NCI-H1105 (cell line): ENCODE measurements at places on chromosomes 7 and 10.

- DNase-seq = no peak
Observed at GRCh38 chr7:142798451-142799436, 28.0 kb downstream of the PRSS2 start.

- DNase-seq = no peak
Observed at GRCh38 chr10:63416376-63416775, 49.4 kb downstream of the JMJD1C start.

DNA sequence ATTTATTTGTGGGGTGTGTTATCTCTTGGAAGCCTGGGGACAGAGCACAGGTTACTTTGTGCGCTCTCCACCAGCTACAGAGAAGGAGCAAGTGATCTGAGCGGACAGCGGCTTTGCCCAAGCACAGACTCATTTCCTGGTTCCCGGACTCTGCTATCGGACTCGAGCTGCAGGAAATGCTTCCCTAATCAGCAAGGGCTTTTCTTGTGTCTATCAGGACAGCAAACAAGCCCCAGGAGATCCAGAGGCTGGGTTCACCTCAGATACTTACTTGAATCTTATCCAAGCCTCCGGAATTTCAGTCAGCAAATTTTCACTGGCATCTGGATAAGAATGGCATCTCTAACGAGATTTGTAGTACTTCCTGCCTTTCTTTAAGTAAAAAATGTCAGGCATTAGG is 27.8 kb downstream of the MRC1 start:
- no peak for DNase-seq

DNA sequence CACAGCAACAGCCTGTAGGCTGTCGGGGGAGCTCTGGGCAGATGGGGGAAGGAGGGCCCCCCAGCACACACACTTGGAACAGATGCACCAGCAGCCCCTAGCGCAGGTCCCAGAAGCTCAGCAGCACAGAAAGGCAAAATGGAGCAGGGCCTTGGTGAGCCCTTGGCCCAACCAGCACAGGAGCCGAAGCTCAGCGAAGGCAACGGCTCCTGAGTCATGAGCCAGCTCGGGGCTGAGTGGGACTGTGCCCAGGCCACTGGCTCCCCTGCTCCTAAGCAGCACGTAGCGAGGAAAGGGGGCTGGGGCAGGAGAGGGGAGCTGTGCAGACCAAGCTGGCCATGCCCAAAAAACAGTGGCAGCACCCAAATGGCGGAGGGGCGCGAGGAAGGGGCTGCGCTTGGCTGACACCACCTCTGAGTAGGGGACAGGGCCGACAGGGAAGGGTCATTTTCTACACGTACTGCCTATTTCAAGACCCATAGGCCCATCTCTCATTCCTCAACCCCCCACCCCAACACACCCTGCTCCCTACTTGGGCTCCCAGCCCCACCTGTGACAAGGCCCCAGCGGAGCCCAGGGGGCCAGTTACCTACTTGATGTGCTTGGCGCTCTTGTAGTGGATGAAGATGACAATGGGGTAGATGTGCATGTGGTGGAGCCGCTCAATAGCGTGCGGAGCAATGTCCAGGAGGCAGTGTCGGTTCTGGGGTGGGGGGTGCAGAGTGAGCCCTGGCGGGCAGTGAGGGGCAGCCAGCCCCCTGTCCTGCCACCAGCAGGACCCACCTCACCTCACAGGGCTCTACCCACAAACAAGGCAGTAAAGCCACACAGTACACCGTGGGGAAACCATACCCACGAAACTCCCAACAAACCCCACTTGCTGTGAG is 132.1 kb downstream of the DLG5 start:
- DNase-seq = no peak

DNA sequence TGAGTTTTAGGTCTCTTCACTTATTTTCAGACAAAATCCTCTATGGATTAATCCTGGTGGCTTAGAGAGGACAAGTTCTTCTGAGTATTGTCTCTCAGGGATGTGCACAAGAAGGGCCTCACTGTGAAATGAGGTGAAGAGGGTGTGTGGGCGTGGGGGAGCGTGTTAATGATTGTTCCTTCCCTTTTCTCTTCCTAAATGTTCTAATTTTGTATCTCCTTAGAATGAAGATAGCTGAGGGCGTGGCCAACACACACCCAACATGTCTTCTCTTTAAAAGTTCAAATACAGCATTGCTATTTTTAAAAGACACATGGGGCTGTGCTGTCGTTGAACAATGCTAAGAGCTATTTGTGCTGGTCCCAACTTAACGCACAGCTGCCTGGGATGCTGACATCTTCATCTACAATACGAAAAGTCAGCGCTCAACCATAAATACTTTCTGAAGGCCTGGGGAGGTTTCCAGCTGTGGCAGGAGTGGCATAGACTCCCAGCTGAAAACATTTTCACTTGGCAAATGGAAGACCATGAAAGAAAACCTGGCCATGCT is 135.9 kb downstream of the JCAD start:
- no peak for DNase-seq

- DNase-seq = no peak
Observed at GRCh38 chr10:61071580-61071979, 127.6 kb upstream of the RHOBTB1 start.

DNA sequence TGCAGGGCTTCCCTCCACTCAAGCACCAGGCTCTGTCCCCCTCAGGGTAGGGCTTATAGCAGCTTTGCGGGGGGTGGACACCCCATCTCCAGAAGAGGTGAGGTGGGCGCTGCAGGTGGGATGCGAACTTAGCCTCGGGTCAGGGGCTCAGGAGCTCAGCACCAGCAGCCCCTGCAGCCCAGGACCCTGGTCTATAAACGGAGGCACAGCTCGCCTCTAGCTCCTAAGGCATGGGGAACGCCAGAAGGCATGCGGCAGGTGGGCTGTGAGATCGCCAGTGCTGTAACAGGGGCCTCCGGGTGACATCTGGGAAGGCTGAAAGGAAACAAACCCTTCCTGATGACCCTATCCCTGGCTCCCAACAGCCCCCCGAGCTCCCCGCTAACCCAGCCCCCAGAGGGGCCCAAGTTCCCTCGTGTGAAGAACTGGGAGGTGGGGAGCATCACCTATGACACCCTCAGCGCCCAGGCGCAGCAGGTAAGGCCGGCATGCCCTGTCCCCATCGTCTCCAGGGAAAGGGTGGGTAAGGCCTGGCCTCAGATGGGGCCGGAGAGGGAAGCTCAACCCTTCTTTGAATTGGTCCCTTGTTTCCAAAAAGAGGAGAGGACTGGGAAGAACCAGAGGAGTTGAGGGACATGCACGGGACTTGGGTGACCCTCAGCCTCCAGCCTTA is 4.2 kb downstream of the NOS3 start:
- DNase-seq = no peak

- DNase-seq = no peak
Observed at GRCh38 chr10:72525689-72526088, 100.2 kb downstream of the MICU1 start.

GRCh38 chr10:122098924-122099323 is 110.0 kb downstream of the TACC2 start:
- DNase-seq = no peak

GRCh38 chr7:47471831-47472230 is 110.1 kb downstream of the TNS3 start:
- DNase-seq = no peak

- DNase-seq = no peak
Observed at GRCh38 chr10:25522294-25522693, 347.5 kb downstream of the GPR158 start.

DNA sequence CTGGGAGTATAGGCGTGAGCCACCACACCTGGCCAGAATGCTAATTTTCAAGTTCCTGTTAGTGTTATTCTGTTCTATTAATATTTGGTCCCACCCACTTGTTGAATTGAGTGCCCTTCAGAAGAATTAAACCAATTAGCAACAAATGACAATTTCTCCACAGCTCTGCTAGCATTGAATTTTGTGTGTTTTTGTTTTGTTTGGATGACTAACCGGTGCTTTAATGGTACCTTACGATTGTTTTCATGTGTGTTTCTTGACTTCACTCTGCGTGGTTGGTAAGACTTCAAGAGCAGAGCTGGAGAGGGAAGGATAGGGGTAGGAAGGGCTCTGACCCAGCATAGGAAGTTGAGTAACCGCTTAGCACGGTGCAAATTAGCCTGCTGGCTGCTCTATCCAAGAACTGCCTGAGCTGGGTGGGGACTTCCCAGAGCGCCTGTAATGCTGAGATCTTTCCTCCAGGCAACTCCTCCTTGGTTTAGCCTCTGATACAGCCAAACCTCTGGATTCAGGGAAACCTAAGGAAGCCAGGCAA is 4.6 kb downstream of the ARPC1B start:
- DNase-seq = no peak

DNA sequence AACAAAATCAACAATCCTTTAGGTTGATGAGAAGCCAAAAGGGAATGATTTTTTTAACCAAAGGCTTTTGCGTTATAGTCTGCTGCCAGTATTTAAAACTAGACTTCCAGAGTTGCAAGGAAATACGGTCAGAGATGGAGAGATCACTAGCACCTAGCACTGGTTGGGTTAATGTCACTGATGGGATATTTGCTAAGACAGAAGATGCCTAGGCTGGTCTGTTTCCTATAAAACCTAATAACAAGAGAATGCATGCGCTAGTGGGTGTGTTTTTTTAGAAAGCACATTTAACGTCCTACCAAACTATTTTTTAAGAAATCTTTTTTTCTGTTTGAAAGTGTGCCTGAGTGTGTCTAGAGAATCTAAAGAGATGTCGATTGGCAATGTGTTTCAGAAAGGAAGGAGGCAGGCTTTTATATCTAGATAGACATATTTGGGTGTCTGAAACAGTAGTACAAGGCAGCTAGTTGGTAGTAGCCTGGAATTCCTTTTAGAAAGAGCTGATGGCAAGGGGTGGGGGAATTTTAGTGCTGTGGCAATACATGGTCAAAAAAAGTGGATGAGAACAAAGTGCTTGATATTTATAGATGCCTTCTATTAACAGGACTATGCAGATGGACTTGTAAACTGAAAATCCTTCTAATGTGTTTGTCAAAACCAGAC is 863 bp downstream of the CALD1 start:
- DNase-seq = no peak

DNA sequence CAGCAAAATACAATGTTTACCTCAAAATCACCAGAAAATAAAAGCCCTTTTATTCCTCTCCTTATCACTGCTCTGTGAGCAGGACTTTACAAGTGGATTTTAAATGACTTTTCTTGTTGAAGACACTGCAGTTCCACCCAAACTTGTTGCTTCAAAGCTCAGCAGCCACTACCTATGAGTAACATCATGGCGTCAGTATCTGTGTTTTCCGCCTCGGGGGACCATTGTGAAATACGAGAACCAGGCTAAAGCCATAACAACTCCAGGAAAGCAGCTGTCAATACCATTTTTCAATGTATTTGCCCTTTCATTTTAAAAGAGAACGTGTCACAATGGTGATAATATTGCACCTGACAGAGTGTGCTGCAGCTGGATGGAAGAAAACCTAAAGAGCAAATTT is 284.0 kb upstream of the RNF32 start:
- DNase-seq = no peak
